Renal cortical epithelial cell (primary cell): ENCODE measurements at places on chromosomes 16 and 17.
A peak's percentile ranks its signal among the peaks of the same experiment; 100 is the strongest.

DNA sequence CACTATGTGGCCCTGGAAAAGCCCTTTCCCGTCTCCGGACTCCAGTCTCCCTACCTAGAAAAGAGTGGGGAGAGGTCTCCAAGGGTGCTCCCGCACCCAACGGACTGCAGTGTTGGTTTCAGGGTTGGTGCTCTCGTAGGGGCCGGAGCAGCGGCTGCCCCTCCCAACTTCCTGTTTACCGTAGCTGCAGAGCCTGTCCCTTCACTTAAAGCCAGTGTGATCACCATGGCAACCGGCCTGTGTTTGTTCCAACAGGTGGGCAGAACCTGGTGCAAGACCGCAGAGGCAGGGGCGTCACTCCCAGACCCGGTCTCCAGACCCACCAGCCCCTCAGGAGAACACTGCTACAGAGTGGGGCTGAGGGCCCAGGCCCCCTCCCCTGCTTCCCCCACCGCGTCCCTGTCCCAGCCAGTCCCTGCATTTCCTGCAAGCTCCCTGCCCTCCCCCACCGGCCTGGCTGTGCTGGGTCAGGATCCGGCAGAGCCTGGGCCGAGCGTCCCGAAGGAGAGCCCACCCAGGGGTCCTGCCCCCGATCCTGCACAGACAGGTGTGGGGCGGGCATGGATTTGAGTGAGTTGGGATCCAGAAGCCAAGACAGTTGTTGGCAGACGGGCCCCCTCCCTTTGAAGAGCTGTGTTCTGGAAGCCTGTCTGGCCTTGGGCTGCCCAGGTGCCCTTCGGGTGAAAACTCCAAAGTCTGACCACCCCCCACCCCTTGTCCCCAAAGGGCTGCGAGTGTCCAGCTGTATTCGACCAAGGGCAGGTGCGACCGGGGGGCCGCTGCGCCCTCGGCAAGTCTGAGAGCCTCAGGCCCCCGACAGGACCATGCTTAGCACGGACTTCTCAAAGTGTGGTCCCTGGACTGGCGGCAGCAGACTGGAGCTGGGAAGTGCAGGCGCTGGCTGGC, 1.5 kb upstream of the BAIAP3 start:
- peak; percentile 92 for DNase-seq

GRCh38 chr16:66510711-66511601, 39.0 kb downstream of the TK2 start:
- DNase-seq: peak; percentile 57

GRCh38 chr16:84061236-84061819, 18.7 kb upstream of the SLC38A8 start:
- no peak for DNase-seq

- no peak for DNase-seq
These were observed 33.1 kb downstream of the HS3ST2 start for GRCh38 chr16:22847100-22847499.

DNA sequence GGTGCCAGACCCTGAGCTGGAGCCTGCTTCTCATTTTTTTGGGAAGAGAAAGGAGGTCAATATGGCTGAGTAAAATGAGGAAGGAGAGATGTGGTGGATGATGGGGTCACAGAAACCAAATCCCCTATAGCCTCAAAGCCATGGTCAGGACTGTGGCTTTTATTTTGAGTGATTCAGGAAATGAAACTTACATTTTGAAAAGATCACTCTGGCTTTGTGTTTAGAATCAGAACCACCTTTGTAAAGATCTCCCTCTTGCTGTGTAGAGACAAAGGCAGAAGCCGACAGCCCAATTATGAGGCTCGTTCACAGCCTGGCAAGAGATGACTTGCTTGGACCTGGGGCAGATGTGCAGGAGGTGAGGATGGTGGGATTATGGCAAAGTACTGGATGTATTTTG, 121.6 kb upstream of the ANKFN1 start:
- DNase-seq: no peak

GRCh38 chr17:35289222-35289621, 46.4 kb downstream of the SLFN5 start:
- no peak for DNase-seq

GRCh38 chr16:77995843-77996455, 26.4 kb upstream of the CLEC3A start:
- no peak for DNase-seq

- peak; percentile 37 for DNase-seq
These were observed 4.7 kb downstream of the SLC12A3 start for GRCh38 chr16:56869513-56870275.

DNA sequence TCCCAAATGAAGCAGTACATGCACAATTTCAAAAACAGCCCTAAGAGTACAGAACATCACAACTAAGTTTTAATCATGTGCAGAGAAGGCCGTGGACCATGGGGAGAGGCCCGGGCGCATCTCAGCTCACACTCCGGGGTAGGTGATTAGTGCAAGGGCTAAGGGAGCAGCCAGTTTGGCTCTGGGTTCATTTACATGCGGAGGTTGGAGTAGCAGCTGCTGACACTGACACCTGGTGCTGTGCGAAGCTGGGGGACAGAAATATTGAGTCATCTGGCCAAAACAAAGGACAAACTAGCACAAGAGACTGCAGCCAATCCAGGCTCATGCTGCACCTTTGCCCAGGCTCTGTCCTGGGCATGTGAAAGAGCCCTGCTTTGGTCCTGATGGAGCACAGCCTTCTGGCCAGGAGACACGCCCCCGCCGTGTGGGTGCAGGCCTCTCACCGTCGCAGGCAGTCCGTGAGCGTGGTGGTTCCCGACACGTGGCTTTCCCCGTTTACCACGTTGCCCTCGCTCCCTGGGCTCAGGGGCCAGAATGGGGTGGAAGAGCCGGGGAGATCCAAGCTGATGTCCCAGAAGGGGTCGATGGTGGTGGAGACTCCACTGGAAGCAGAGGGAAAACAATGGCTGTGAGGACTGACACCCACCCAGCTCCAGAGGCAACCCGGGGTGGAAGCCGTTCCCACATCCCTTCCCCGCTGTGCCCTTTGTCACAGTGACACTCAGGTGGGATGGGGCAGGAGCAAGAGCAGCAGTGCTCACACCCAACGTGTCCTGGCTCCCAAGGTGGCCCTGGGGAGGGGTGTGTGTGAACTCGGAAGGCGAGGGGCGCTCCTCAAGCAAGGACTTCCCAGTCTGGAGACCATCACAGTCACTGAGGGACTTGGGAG, 31.9 kb downstream of the USP22 start:
- no peak for DNase-seq
